Stimulated activated CD8-positive, alpha-beta memory T cell treated with anti-CD3 and anti-CD28 coated beads, Interleukin-2, amount 100 ng/mL, for 1 hour (primary cell): ENCODE measurements at places on chromosomes 2 and 18.

GRCh38 chr2:48312126-48312525 lies 217.8 kb upstream of the STON1 start:
- DNase-seq = no peak

GRCh38 chr2:61014763-61015162 lies 2.8 kb upstream of the PEX13 start:
- DNase-seq = no peak

DNA sequence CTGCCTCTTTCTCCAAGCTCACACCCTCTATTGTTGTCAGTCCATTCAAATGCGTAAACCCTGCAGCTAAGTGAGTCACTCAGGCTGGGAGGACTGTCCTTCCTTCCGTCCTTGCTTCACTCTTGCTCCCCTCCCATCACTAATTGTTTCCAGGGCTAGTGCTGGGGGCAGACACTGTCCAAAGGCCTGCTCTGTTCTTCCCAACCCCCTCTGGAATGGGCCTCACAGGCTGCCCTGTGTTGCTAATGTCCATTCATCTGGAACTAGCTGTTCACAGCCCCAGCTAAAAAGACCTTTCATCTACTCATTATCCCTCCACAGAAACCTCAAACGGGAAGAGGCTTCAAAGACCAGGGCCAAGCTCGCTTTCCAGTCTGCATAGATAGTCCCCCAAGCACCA lies 31.9 kb upstream of the NRP2 start:
- DNase-seq = no peak

GRCh38 chr2:239318790-239319661 lies 81.8 kb downstream of the HDAC4 start:
- DNase-seq = no peak

DNA sequence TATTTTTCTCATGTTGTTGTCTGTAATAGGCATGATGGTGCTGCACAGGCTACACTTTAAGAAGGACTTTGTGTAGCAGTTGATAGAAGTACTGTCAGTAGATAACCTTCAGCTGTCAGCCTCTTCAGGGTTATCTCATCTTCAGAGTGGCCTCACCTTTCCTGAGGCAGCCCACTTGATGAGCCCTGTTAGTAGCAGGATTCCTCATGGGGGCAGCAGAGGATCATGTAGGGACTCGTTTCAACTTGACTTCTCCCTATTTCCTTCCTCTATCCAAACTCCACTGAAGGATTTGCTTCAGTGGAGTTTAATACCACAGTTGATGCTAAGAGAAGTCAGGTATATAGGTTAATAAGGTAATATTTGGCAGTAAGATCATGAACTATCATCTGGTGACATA lies 530.3 kb upstream of the FSIP2 start:
- no peak for DNase-seq
